Stimulated activated CD4-positive, alpha-beta T cell treated with anti-CD3 and anti-CD28 coated beads, TNF-alpha, amount 100 ng/mL, for 1 hour (primary cell): ENCODE measurements at places on chromosomes 2 and 18.

DNA sequence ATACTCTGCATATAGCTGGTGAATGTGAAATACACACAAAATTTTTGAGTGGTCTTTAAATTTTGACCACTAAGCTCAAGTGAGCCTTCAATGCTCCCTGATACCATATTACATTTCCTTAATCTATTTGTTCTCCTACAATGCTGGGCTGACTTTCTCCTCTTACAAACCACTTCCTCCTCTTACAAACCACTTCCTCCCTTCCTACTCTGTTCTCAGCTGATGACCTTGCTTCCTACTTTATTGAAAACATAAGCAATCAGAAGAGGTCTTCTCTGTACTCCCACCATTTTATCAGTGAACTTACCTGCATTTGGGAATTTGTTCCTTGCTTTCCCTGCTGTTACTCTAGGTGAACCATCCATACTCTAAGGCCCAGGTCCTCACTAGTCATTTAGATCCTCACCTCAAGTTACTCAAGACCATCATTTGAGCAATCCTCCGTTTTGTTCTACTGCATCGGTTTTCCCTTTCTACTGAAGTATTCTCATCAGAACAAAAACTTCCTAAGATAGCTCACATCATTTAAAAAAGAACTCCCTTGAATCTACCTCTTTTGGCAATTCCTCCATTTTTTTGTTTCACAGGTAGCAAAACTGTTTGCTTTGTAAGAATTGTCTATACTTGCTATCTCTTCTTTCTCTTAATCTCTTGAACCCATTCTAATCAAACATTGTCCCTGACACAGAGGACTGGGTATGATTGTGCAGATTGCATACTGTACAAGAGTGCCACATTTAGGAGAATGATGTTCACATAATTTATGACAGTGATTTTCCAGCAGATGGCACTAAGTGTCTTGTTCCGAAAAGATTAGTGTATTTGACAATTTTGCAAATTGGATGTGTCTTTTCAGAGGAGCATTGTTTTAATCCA is 96.5 kb downstream of the EPB41L5 start:
- DNase-seq, result no peak

GRCh38 chr18:50560681-50561629 is 1.1 kb downstream of the MAPK4 start:
- DNase-seq, result no peak

- no peak for DNase-seq
Measured at GRCh38 chr2:181203916-181204315, 223.5 kb downstream of the UBE2E3 start.

GRCh38 chr2:7956126-7956689 is 725.6 kb upstream of the ID2 start:
- DNase-seq, result no peak

GRCh38 chr18:68796936-68797690 is 767 bp upstream of the CCDC102B start:
- DNase-seq, result no peak
